ENCODE measurements at places on chromosomes 12 and 14.

DNA sequence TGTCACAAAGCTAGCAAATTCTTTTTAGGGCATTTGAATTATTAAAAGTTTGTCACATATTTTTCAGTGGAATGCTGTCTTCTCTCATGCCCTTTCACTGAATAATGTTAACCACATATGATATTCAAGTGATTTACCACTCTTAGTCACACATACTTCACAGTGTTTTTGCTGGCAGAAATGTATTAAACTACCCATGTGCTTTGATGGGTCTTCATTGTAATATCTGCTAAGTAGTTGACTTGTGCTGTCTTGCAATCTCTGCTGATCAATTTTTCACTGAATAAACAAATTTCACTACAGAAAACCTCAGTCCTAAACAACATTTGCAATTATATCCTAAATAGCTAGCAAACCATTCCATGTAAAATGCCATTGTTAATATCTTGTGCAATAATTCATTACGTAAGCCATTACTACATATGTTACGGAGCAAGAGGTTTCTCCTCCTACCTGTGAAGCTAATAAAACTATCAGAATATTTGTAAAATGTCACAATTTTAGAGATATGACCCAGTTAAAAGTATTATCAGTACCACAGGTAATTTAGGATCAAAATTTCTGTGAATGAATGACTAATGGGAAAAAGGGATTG is 64.6 kb upstream of the LMO3 start:
- no peak for DNase-seq

DNA sequence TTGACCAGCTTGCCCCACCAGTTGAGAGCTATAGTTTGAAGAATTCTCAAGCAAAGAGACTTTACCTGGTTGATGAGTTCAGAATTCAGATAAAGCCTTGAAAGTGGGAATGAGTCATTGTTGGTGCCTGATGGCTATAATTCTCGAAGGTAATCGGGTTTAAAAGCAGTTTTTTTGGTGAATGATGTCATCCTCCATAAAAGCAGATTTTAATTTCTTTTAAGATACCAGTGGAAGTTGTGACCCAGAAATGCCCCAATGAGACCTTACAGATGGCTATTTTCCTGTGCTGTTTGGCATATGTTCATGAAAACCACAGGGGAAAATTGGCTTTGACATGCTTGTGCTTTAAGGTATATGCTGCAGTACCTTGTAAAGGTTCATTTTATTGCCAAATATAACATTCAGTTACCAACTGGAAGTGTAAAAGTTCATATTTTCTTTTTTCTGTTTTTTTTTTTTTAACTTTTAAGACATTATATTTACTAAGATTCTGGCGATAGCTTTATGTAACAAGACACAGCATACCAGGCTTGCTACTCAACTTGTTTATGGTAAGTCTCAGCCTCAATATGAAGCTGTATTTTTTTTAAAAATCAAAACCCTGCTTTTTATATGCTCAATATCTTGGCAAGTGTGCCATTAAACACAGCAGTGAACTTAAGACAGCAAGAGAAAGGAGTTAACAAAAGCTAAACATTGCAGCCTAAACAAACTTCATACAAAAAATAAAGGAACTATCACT is 119.3 kb downstream of the LMNTD1 start:
- DNase-seq, result no peak

GRCh38 chr12:105084251-105085250 is at the start of gene ALDH1L2:
Gene ALDH1L2 (minus strand): TSS chr12:105084458. CDS start chr12:105084436, 22 bp downstream.
- DNase-seq, result no peak

- no peak for DNase-seq
These were observed 10.9 kb downstream of the ISCU start for GRCh38 chr12:108573317-108573716.

- no peak for DNase-seq
These were observed 11.7 kb downstream of the PTHLH start for GRCh38 chr12:27960821-27961220.

GRCh38 chr12:80364056-80364455 is 80.0 kb upstream of the PTPRQ start:
- no peak for DNase-seq

GRCh38 chr12:701896-702539 is 38.8 kb upstream of the NINJ2 start:
- DNase-seq, result no peak

- DNase-seq, result peak; percentile 9
These were observed 367.4 kb downstream of the BTG1 start for GRCh38 chr12:91778091-91778832.

- no peak for DNase-seq
These were observed 37.5 kb downstream of the RPGRIP1 start for GRCh38 chr14:21317398-21317797.

GRCh38 chr12:19529951-19530636 is 90.8 kb downstream of the AEBP2 start:
- DNase-seq, result no peak

- no peak for DNase-seq
These were observed 41.9 kb downstream of the TOGARAM1 start for GRCh38 chr14:45003924-45004323.

- no peak for DNase-seq
These were observed 10.6 kb upstream of the KRT74 start for GRCh38 chr12:52584156-52584682.

DNA sequence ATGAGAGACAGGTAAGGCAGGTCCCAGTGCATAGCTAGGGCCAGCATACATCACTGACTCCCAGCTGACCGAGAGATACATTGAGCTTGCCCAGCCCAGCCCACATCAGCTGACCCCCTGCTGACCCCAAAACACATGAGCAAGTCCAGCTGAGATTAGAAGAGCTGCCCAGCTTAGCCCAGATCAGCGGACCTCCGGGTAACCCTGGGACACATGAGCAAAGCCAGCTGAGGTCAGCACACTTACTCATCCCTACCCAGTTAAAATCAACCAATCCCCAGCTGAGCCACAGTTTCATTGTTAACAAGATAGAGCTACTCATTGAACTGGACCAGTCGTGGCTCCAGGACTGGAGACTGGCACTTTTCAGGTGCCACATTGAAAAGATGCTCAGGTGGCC is 21.8 kb upstream of the FBXO34 start:
- DNase-seq, result peak; percentile 63

DNA sequence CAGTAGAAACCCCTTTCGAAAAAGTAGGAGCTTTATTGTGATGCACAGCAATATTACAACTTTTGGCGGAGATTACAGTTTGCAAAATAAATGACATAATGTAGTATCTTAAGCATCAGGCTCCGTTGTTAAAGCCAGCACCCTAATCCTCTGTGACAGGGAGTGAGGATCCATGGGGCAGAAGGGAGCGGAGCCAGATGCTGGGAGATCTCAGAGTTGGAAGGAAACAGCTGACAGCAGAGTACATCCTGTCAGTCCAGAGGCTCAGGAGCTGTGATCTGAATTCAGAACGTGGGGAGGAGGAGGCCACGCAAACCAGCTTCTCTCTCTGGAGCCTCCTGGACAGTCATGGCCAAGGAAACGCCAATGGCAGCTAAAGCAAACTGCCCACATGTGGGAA is 55.7 kb downstream of the TMTC1 start:
- DNase-seq, result no peak

DNA sequence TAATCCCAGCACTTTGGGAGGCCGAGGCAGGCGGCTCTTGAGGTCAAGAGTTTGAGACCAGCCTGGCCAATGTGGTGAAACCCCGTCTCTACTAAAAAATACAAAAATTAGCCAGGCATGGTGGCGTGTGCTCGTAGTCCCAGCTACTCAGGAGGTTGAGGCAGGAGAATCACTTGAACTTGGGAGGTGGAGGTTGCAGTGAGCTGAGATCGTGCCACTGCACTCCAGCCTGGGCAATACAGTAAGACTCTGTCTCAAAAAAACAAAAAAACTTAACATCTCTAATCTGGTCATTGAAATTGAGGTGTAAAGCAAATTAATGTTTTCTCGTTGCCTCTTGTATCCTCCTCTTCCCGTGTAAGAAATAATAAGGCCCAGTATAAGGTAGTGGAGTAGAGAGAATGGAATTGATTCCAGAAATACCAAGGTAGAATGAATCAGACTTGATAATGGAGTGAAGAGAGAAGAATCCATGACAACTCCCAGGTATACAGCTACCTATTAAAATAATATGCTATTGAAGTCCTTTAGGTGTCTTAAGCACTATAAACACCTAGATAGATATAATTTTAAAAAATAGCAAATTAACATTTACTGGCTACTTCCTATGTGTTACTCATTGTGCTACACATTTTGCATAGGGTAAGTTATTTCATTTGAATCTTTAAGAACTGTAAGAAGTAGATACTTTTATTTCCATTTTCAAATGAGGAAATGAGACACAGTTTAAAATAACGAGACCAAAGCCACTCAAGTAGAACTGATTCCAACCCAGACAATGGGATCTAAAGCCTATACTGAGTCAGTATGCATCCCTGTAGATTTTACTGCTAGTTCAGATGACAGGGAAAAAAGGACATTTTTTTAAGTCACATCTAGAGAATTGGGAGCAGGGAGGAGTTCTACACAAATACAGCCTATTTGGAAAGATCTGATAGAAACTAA is 23.2 kb downstream of the RAP1B start:
- DNase-seq, result no peak

DNA sequence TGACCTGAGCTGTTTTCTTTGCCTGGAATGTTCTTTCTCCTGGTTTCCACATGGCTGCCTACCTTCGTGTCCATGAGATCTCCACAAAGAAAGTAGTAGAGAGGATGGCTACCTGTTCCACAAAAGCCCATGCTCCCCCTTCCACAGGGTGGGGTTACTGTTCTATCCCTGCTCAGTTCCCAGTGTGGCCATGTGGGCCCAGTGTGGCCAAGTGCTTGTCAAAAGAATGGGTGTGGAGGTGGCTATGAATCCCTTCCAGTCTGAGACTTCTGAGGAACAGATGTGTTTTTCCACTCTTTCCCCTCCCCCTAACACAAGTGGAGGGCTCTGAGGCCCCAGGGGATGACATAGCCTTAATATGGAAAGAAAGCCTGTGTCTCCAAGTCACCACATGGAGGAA is 26.2 kb upstream of the HSP90B1 start:
- DNase-seq, result no peak

DNA sequence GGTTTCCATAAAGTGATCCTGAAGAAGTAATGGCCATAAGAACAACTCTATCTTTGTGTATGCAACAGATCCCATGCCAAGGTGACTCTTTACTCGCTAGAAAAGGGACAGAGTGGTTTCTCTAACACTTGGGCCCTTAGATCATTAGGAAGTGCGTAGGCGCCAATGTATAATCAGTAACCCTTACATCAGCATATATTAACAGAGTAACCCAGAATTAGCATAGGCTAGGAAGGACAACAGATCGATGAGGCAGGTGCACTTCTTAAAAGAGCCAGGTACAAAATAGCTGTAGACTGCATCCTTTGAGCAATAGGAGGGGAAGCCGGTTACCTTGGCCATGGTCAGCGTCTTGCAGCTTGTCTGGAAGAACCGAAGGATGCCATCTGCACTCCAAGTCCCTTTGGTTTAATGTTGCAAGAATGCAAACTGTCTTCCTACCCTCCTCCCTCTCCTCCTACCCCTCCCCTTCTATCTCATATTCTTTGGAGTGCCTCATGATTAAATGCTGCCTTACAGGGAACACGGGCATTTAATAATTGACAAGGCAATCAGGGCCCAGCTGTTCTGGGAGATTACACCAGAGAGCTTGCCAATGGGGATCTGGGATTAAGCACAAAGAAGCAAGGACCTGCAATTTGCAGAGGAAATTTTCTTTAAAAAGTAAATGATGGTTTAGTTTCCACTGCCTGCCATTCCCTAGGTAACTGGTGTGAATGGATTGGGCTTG is 8.0 kb downstream of the GSG1 start:
- no peak for DNase-seq

GRCh38 chr12:126312457-126312856 is 1247.2 kb downstream of the AACS start:
- no peak for DNase-seq

DNA sequence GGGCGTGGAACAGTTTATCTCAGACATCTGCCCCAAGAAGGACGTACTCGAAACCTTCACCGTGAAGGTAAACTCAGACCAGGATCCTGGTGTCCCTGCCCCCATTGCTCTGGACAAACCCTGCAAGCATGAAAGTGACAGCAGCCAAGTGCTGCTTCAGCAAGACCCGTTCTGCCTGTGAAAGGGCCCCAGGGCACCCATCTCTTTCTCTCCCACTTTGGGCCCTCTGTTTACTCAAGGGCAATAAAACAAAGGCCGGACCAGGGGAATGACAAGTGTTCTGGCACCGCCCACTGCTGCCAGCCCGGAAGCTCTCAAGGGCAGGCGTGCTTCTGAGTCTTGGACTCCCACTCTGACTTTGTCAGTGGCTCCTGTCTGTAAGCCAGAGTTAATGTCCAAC is 35.3 kb downstream of the CD9 start:
- no peak for DNase-seq

- no peak for DNase-seq
These were observed 190.5 kb downstream of the PHETA1 start for GRCh38 chr12:111178181-111179081.

- no peak for DNase-seq
These were observed 217.4 kb downstream of the CRADD start for GRCh38 chr12:93894391-93895088.

GRCh38 chr12:30508205-30508967 is 187.3 kb downstream of the IPO8 start:
- no peak for DNase-seq

GRCh38 chr12:95700316-95700785 is 90.2 kb downstream of the NTN4 start:
- peak; percentile 55 for DNase-seq

GRCh38 chr12:7749442-7749841 is 2.3 kb upstream of the CLEC4C start:
- DNase-seq, result no peak

DNA sequence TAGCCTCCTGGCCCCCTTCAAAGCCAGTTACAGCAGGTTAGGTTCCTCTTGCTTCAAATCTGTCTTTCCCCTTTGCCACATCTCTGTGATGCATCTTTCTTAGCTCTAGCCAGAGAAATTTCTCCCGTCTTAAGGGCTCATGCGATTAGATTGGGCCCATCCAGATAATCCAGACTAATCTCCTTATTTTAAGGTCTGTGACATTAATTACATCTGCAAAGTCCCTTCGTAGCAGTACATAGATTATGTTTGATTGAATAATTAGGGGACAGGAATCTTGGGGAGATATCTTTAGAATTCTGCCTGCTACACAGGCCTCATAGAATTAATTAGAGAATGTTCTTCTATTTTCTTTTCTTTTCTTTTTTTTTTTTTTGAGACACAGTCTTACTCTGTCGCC is 79.3 kb downstream of the SPATS2 start:
- no peak for DNase-seq

GRCh38 chr14:99271221-99271941 is 616 bp downstream of the BCL11B start:
- no peak for DNase-seq

GRCh38 chr12:104640956-104641355 is 184.2 kb downstream of the CHST11 start:
- no peak for DNase-seq

- DNase-seq, result no peak
These were observed 153.3 kb upstream of the PARP11 start for GRCh38 chr12:4026517-4026916.

GRCh38 chr12:83156815-83157214 is 470.1 kb downstream of the TMTC2 start:
- no peak for DNase-seq

DNA sequence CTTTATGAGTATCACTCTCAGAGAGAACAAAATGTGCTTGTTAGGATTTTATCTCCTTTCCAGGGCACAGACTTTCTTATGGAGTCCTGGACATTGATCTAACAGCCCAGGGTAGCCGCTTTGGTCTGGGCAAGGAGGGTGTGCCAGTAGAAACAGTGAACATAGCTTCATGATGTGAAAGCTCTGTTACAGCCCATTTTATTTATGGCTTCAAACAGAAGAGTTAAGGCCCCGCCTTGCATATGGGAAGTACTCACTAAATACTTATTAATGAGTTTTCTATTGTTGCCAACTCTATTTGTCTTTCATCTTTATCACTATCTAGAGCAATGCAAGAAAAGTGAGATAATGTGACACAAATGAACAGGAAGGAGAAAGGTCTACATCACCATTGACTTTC is 200.5 kb downstream of the NTF3 start:
- no peak for DNase-seq

All from epithelial cell of proximal tubule (primary cell).